ENCODE measurements at places on chromosomes 16 and 17. TPM values are rescaled to one million over a fixed set of nuclear protein-coding genes. Genes with fewer than 3 reads are reported as not detected.

DNA sequence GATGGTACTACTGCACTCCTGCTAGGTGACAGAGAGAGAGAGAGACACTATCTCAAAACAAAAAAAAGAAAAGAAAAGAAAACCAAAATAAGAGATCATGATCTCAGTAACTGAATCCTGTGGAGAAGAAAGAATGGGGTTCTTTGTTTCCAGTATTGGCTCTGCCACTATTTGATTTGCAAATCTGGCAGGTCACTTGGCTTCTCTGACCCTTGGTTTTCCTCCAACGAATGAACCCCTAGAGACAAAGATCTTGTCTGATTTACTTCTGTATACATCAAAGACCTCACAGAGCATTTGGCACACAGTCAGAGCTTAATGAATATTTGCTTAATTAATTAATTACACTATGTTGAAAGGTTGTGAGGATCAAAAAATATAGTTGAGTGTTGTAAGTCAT, 47.9 kb upstream of the NLK start:
- no peak for DNase-seq

DNA sequence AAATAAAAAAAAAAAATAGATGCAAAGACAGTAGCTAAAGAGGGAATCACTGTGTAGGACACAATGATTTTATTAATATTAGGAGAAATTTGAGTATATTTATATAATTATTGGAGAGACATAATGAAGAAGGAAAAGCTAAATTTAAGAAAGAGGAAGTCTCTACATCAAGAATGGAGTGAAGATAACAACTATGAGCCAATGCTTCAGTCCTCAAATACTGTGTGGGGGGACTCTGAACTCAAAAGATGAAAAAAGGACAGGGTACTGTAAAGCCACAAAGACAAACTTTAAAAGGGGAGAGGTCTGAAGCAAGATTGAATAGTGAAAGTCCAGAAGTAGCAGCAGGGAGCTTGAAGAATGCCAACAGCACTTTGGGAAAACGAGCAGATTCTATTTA, 44.7 kb downstream of the SKAP1 start:
- no peak for DNase-seq

GRCh38 chr17:39937447-39937846, 9.9 kb downstream of the LRRC3C start:
- no peak for DNase-seq

GRCh38 chr17:64739316-64740058, 77.4 kb upstream of the SMURF2 start:
- peak; percentile 61 for DNase-seq

GRCh38 chr16:3963203-3963602, 82.7 kb upstream of the CREBBP start:
- DNase-seq, result no peak

DNA sequence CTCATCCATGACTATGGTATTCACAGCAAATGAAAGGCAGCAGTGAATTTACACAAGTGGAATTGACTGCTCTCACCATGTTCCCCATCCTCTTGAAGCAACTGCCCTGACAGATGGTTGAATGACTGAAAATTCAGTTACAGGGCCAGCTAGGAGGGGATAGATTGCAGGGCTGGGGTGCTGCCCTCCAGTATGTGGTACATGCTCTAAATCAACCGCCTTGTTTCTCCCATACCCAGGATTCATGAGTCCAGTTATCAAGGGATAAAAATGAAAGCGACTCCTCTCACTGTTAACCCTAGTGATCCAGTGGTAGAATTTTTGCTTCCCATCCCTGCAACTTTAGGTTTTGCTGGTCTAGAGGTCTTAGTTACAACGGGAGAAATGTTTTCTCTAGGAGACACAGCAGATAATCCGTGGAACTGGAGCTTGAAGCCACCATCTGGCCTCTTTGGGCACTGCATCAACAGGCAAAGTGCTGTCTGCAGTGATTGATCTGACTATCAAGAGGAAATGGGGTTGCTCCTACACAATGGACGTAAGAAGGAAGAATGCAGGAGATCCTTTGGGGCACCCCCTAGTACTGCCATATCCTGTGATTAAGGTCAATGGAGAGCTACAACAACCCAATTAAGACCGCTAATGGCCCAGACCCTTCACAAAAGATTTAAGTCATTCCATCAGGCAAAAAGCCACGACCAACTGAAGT, 32.0 kb downstream of the SCPEP1 start:
- peak; percentile 69 for DNase-seq

- peak; percentile 79 for DNase-seq
These were observed 21.1 kb downstream of the ANKRD40 start for GRCh38 chr17:50686494-50687199.

DNA sequence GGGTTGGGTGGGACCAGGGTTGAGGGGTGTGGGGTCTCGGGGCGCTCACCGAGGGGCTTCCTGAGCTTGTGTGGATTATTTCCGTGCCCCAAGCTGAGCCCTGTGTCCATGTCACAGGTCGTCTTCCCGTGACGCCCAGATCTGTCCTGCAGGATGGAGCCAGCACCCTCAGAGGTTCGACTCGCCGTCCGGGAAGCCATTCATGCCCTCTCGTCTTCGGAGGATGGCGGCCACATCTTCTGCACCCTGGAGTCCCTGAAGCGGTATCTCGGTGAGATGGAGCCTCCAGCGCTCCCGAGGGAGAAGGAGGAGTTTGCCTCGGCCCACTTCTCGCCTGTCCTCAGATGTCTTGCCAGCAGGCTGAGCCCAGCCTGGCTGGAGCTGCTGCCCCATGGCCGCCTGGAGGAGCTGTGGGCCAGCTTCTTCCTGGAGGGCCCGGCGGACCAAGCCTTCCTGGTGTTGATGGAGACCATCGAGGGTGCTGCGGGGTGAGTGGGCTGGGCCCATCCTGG, 1.0 kb downstream of the TELO2 start:
- peak; percentile 69 for DNase-seq

- DNase-seq, result no peak
These were observed 2.4 kb upstream of the RBFOX3 start for GRCh38 chr17:79613195-79613772.

DNA sequence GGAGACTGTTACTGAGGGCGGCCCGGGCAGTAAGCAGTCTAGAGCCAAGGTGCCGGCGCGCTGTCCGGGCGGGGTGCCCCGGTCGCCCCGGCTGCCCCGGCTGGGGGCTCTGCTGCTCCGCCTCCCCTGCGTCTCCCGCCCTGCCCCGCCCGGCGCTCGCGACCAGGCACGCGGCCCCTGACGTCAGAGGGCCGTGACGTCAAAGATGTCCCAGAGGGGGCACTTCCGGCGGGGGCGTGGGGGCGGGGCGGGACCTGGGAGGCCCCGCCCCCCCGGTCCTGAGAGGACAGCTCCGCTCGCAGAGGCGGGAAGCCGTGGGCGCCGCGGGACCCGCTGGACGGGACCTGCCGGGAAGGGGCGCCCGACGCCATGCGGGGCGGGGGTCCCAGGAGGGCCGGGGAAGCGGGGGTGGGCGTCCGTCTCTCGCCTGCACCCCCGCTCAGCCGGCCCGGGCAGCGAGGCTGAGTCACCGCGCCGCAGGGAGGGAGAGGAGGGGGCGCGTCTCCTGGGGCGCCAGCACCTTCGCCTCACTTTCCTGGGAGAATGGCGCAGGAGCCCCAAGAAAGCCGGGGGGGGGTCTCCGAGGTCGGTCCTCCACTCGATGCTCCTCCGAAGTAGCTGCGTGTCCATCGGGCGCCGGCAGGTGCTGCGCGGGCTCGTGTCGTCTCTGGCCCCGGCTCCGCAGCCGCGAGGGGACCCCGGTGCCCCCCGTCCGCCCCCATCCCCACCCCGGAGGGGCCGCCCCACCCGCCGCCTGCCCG, 4.4 kb upstream of the HIC1 start:
- peak; percentile 90 for DNase-seq

GRCh38 chr16:21641916-21642315, 10.5 kb downstream of the IGSF6 start:
- no peak for DNase-seq

GRCh38 chr17:45073414-45074070, 12.4 kb downstream of the NMT1 start:
- DNase-seq, result no peak

DNA sequence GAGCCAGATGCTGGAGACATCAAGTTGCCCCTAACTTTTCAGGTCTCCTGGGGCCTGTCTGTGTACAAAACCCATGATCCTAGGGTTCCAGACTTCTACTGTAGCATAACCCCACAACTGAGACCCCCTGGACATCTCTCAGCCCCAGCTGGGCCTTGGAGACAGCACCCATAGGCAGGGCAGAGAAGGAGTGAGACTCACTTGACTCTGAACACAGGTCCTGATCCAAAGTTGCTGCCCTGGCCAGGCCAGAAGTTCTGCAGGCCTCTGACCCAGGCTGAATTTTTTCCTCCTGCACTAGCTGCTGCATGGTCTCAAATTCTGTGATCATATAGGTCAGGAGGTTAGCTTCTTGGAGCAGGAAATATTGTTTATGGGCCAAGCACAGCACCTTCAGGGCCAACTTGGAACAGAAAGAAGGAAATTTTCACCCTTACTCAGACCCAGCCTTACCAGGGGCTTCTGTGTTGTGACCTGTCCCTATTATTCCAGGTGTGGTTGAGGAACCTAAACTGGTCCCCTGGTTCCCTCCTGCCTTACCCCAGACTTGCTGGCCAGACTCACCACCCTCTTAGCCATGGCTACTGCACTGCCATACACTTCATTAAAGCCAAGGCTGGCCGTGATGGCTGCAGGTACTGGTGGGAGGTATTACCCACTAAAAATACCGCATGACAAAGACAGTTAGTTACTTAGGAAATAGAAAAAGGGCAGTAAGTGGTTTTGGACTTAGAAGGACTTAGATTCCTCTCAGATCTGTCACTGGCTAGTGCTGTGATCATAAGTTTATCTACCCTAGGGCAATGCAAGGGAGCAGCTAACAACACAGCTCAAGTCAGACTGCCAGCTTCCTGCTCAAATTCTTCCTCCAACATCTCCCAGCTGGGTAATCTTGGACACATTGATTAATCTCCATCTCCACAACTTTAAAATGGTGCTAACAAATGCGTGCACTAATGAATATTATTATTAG, 2180.1 kb downstream of the TP53TG3F start:
- no peak for DNase-seq

DNA sequence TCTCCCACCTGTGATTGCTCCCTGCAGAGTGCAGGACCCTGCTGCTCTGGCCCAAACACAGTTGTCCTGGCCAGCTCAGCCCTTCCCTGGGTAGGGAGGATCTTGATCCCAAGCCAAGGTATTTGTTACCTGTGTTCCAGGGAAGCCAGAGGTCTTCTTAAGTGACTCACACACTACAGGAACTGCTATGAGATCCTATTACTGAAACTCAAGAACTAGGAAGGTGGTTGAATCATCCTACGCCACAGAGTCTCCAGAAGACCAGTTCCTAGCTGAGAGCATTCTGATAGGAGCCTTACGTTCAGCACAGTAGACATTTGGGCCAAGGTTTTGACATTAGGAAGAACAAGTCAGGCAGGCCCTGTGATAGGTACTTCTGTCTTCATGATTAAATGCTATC, 12.0 kb downstream of the CHST6 start:
- DNase-seq, result no peak

DNA sequence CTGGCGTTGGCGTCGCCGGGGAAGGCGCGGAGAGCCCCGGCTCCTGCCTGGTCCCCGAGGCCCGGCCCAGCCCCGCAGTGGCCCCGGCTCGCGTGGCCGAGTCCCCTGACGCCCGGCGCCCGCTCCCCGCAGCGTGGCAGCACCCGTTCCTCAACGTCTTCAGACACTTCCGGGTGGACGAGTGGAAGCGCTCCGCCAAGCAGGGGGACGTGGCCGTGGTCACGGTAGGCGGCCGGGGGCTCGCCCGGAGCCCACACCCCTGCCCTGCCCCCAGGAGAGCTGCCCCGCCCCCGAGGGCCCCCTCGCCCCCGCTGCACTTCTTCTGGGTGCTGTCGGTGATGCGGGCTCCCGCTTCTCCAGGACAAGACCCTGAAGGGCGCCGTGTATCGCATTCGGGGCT, 466 bp downstream of the WDR90 start:
- DNase-seq, result no peak

- no peak for DNase-seq
These were observed 12.5 kb upstream of the FAM171A2 start for GRCh38 chr17:44376124-44376523.

CACNB1 gene
- total RNA-seq, result 4.2 TPM

ARL5C gene
- total RNA-seq, result not detected

RAP1GAP2 gene
- total RNA-seq, result 35.6 TPM

OR1E2 gene
- total RNA-seq, result not detected

HS3ST4 gene
- not detected for total RNA-seq

VMO1 gene
- 1.5 TPM for total RNA-seq

GUCY2D gene
- not detected for total RNA-seq

Data from stomach (tissue), 19 donors.